ENCODE measurements at places on chromosomes 6 and 20.

DNA sequence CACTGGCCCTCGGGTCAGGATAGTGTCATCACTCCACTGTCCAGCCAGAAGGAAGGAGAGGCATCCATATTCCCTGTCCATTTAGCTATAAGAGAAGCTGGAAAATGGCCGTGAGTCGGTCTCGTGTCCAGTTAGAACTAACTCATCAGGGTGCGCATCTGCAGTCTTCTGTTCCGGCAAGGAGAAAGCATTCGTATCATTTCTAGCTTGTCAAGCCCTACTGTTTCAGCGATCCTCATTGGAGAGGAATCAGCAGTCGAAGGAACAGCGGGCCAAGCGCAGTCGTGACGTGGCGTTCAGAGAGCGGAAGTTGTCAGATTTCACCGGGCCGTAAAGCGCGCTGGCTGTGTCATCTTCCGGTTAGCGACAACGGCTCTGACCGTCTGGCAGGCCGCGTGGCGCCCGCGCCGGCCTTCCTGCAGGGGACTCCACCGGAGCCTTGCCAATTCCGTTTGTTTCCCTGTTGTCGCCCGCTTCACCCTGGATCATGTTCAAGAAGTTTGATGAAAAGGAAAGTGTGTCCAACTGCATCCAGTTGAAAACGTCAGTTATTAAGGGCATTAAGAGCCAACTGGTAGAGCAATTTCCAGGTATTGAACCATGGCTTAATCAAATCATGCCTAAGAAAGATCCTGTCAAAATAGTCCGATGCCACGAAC is 32.9 kb downstream of the HM13 start:
- peak; percentile 48 for DNase-seq

DNA sequence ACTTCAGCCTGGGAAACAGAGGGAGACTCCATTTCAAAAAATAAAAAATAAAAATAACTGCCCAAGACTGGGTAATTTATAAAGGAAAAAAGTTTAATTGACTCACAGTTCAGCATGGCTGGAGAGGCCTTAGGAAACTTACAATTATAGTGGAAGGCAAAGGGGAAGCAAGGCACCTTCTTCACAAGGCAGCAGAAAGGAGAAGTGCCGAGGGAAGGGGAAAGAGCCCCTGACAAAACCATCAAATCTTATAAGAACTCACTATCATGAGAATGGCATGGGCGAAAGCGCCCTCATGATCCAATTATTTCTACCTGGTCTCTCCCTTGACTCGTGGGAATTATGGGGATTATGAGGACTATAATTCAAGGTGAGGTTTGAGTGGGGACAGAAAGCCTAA is 95.5 kb upstream of the LGSN start:
- DNase-seq, result no peak

GRCh38 chr20:62907384-62908317 is 18.7 kb downstream of the DIDO1 start:
- no peak for DNase-seq

- DNase-seq, result no peak
These were observed 102.5 kb upstream of the SPACA1 start for GRCh38 chr6:87945181-87945580.

DNA sequence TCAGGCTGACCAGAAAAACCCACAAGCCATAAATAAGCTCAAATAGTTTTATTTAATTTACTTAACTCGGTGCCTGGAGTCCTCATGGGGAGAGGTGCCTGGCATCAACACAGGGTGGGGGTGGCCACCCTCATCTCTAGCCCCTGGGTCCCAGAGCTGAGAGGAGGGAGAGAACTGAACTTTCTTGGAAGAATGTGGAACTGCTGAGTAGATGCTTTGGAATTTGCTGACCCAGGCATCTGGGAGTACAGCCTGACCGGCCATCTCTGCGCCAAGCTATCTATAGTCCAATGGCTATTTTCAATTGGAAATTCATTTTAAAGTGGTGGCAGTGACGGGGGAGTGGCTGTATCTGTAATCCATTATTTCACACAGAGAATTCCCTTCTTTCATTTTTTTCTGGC is 104.8 kb downstream of the CDH26 start:
- DNase-seq, result no peak

Measured in activated CD4-positive, CD25-positive, alpha-beta regulatory T cell (primary cell).